ENCODE measurements at places on chromosomes 6 and 20. TPM values are rescaled to one million over a fixed set of nuclear protein-coding genes. Genes with fewer than 3 reads are reported as not detected.

Gene TRIM10
- not detected for total RNA-seq

GRCh38 chr20:63421913-63422312, 50.5 kb downstream of the KCNQ2 start:
- H3K4me1 ChIP-seq: no peaks in the 10 kb centered on the region
- H3K27ac ChIP-seq: no peak overlapping the region
- no peak for DNase-seq
- H3K36me3 ChIP-seq: peaks cover 3% of the 10 kb centered on the region
- H3K4me3 ChIP-seq: no peak overlapping the region
- peaks cover 2% of the 10 kb centered on the region for H3K27me3 ChIP-seq

DNA sequence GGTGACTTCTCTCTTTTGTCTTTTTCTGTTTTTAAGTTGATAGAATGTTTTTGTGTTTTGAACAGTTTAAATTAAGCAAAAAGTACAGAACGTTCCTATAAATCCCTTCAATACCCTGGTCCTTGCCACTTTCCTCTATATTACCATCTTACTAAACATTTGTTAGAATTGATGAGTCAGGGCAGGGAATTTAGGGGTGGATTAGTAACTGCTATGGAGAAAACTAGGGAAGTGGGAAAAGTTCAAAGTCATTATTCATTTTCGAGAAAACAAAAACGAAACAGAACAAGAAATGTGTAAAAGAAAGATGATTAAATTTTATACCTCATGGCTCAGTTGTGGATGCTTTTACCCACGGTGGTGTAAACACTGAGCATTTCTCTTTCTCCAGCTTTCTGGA, 240.4 kb upstream of the SULF2 start:
- no peaks in the 10 kb centered on the region for H3K4me1 ChIP-seq
- no peak for DNase-seq
- no peak overlapping the region for H3K4me3 ChIP-seq
- no peaks in the 10 kb centered on the region for H3K27me3 ChIP-seq

DNA sequence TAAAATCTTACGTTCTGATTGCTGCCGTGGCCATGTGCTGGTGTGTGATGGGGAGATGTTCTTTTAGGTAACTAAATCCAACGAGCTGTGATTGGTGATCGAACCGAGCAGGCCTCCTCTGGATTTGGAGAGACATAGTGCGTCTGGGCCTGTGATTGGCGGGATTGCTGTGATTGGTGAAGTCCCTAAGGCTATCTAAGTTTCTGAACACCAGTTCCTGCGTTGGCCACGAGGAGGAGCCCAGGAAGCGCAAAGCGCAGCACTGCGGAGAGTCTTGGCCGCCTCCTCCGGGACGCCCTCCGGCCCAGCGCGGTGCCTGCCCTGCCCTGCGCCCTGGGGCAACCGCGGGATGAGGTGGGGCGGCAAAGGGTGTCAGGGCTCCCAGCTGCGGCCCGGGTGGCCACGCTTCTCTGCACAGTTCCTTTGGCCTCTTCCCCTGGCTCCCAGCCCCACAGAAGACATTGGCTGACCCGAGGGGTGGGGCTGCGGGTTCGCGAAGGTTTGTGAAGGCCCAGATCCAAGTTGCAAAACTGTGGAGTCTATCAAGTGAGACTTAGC, 33.0 kb downstream of the HNF4A start:
- no peaks in the 10 kb centered on the region for H3K36me3 ChIP-seq
- peaks cover 8% of the 10 kb centered on the region for H3K27me3 ChIP-seq
- no peak overlapping the region for H3K27ac ChIP-seq
- peak; percentile 80 for DNase-seq
- H3K4me1 ChIP-seq: no peaks in the 10 kb centered on the region

Gene PDE7B
- 0.62 TPM for total RNA-seq

Gene POM121L2
- 1.3 TPM for total RNA-seq

DNA sequence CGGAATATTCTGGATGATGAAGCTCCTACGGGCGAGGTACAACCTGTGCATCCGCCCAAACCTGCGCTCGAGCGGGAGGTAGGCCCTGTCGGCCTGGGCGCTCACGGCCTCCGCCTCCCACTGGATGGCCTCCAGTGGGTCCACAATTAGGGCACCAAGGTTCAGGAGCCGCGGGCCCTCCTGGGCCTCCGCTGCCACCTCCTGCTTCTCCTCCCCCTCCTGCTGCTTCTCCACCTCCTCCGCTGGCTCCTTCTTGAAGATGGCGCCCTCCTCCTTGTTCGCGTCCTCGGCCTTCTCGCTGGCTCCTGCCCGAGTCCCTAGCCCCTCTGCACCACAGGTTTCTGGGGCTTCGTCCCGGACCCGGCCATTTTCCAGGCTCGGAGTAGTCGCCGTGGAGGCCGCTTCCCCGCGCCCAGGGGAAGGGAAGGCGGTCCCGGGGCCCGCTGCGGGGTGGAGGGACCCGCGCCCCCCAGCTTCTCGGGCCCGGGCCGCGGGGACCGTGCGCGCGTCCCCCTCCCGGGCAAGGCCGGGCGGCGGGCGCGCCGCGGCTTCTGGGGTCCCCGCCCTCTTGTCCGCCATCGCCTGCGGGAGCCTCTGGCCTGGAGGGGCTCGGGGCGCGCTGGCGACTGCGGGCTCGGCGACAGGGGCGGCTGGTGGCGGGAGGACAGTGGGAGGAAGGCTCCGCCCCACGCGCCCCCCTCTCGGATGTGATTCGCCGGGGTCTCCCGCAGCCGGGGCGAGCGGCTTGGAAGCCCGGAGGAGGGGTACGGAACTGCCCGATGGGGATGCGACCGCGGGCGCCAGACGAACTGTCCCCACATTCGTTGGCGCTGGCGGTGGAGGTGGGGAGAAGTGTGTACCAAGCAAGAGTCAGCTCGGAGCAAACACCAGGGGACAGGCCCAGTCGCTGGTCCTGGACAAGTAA, 17.6 kb downstream of the PLAGL2 start:
- peaks cover 17% of the 10 kb centered on the region for H3K36me3 ChIP-seq
- H3K27me3 ChIP-seq: peaks cover 9% of the 10 kb centered on the region
- H3K4me3 ChIP-seq: peak overlapping the region; percentile 89
- peak; percentile 46 for DNase-seq

Gene OR12D3
- total RNA-seq: not detected

DNA sequence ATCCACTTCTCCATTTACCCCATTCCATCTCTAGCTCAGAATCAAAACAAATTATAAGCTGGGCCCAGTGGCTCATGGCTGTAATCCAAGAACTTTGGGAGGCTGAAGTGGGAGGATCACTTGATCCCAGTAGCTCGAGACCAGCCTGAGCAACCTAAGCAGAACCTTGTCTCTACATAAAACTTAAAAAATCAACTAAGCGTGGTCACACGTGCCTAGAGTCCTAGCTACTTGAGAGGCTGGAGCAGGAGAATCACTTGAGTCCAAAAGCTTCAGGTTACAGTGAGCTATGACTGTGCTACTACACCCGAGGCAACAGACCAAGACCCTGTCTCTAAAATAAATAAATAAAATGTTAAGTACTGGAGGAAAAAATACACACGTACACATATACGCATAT, 74.7 kb upstream of the RUNX2 start:
- H3K27me3 ChIP-seq: no peaks in the 10 kb centered on the region
- H3K27ac ChIP-seq: no peak overlapping the region
- DNase-seq: no peak
- H3K4me3 ChIP-seq: no peak overlapping the region

GRCh38 chr20:37299718-37300528, 10.5 kb downstream of the MANBAL start:
- no peak for DNase-seq
- no peak overlapping the region for H3K4me3 ChIP-seq
- H3K27ac ChIP-seq: peak overlapping the region; percentile 67
- H3K4me1 ChIP-seq: peaks cover 10% of the 10 kb centered on the region
- no peaks in the 10 kb centered on the region for H3K27me3 ChIP-seq

Gene TCF21
- total RNA-seq: not detected

DNA sequence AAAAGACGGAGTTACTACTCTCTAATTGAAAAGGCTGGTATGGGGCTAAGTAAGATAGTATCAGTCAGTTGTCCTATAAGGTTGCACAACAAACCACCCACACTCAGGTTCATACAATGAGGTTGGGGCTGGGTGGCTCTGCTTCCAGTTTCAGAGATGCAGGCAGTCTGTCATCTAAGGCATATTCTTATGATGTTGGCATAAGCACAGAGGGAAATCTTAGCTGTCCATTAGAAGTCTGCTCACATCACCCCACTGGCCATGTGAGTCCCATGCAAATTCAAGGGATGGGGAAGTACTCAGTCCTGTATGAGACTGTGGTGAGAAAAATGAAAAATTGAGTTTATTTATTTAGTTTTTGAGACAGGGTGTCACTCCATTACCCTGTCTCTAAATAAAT, 118.6 kb downstream of the LAMP5 start:
- no peaks in the 10 kb centered on the region for H3K4me1 ChIP-seq
- H3K27ac ChIP-seq: no peak overlapping the region

DNA sequence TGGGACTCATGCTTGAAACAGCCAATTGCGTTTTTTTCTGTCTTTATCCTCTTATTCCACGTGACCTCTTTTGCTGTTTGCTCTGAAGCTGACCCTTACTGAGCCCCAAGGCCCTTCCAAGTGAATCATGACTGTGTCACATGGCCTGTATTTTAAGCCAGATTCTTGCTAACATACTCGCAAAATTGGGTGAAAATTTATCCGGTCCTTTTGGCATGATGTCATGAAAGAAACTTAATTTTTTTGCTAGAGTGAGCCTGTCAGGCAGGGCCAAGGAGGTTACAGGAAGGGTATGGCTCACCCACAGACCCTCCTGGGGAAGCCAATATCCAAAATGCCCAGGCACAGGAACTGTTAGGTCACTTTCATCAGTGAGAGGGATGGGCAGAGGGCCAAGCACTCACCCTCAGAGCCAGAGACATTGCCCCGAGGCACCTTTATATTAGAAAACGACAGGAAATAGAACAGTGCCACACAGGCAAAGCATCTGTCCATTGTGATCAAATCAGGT, 296.7 kb downstream of the CDH26 start:
- no peak overlapping the region for H3K4me3 ChIP-seq
- no peak for DNase-seq
- no peaks in the 10 kb centered on the region for H3K36me3 ChIP-seq
- H3K27ac ChIP-seq: no peak overlapping the region

DNA sequence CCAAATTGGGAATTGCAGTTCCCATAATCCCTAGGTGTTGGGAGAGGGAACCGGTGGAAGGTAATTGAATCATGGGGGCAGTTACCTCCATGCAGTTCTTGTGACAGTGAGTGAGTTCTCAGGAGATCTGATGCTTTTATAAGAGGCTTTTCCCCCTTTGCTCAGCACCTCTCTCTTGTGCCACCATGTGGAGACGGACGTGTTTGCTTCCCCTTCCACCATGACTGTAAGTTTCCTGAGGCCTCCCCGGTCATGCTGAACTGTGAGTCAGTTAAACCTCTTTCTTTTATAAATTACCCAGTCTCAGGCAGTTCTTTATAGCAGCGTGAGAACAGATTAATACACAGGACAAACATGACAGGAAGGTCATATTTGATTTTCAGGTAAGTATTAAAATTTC, 25.3 kb upstream of the HECA start:
- no peaks in the 10 kb centered on the region for H3K27me3 ChIP-seq
- no peak overlapping the region for H3K4me3 ChIP-seq
- H3K36me3 ChIP-seq: no peaks in the 10 kb centered on the region
- H3K4me1 ChIP-seq: peaks cover 2% of the 10 kb centered on the region
- peak; percentile 29 for DNase-seq

Gene EFCAB8
- 1.1 TPM for total RNA-seq

DNA sequence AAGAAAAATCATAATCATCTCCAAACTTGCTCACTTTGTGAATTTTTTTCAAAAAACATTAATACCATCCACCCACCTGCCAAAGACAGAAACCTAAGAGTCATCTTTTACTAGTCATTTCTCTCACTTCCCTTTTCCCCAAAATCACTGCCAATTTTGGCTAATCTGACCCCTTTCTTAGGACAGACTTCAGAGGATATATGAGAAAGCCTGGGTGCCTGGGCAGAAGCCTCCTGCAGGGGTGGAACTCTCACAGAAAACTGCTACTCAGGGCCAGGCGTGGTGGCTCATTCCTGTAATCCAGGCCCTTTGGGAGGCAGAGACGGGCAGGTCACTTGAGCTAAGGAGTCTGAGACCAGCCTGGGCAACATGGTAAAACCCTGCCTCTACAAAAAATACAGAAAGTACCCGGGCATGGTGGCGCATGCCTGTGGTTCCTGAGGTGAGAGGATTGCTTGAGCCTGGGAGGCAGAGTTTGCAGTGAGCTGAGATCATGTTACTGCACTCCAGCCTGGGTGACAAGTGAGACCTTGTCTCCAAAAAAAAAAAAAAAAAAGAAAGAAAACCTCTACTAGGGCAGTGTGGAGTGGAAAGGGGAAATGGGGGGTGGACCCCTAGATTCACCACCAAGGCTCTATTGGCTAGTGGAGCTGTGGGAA, 3.8 kb downstream of the DEK start:
- H3K27me3 ChIP-seq: peaks cover 14% of the 10 kb centered on the region
- no peak overlapping the region for H3K4me3 ChIP-seq
- no peak for DNase-seq
- no peak overlapping the region for H3K27ac ChIP-seq

GRCh38 chr6:105384004-105384403, 18.9 kb downstream of the PREP start:
- no peak for DNase-seq
- no peak overlapping the region for H3K4me3 ChIP-seq
- H3K27me3 ChIP-seq: no peaks in the 10 kb centered on the region
- H3K4me1 ChIP-seq: no peaks in the 10 kb centered on the region
- no peak overlapping the region for H3K27ac ChIP-seq
- peaks cover 4% of the 10 kb centered on the region for H3K36me3 ChIP-seq

- no peak overlapping the region for H3K4me3 ChIP-seq
- H3K36me3 ChIP-seq: no peaks in the 10 kb centered on the region
- DNase-seq: no peak
- peaks cover 19% of the 10 kb centered on the region for H3K4me1 ChIP-seq
- peaks cover 3% of the 10 kb centered on the region for H3K27me3 ChIP-seq
These were observed 34.0 kb downstream of the TRERF1 start for GRCh38 chr6:42417641-42418112.

- H3K27ac ChIP-seq: peak overlapping the region; percentile 68
- peak; percentile 12 for DNase-seq
- peaks cover 2% of the 10 kb centered on the region for H3K27me3 ChIP-seq
- no peak overlapping the region for H3K4me3 ChIP-seq
These were observed 79.4 kb upstream of the SCAF8 start for GRCh38 chr6:154653853-154654252.
